ENCODE measurements at places on chromosomes 7 and 10. TPM values are rescaled to one million over a fixed set of nuclear protein-coding genes. Genes with fewer than 3 reads are reported as not detected.

- no peak for DNase-seq
Measured at GRCh38 chr7:16708980-16709379, 44.6 kb upstream of the TSPAN13 start.

DNA sequence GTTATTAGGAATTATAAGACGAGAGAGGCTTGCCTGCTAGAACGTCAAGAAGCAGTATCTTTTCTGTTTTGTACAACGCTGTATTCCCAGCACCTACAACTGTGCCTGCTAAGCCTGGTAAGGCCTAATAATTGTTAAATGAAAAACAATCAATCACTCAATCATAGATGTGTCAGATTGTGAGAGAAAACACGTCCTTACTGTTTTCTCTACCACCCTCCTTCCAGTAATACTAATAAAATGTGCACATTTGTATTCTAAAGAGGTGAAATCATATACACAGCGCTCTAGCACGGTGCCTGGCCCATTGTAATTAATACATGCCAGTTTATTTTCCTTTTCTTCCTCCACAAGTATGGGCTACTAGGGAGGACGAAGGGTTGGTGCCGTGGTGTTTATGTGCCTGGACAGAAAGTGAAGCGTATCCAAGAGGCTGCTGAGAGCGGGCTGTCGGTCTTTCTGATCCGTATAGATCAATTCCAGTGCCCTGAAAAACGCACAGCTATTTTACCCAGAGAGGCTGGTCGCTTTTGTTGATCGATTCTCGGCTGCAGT lies 1.5 kb upstream of the AUTS2 start:
- no peak for DNase-seq

The SLC35G1 gene
- 2.6 TPM for polyA plus RNA-seq

DNA sequence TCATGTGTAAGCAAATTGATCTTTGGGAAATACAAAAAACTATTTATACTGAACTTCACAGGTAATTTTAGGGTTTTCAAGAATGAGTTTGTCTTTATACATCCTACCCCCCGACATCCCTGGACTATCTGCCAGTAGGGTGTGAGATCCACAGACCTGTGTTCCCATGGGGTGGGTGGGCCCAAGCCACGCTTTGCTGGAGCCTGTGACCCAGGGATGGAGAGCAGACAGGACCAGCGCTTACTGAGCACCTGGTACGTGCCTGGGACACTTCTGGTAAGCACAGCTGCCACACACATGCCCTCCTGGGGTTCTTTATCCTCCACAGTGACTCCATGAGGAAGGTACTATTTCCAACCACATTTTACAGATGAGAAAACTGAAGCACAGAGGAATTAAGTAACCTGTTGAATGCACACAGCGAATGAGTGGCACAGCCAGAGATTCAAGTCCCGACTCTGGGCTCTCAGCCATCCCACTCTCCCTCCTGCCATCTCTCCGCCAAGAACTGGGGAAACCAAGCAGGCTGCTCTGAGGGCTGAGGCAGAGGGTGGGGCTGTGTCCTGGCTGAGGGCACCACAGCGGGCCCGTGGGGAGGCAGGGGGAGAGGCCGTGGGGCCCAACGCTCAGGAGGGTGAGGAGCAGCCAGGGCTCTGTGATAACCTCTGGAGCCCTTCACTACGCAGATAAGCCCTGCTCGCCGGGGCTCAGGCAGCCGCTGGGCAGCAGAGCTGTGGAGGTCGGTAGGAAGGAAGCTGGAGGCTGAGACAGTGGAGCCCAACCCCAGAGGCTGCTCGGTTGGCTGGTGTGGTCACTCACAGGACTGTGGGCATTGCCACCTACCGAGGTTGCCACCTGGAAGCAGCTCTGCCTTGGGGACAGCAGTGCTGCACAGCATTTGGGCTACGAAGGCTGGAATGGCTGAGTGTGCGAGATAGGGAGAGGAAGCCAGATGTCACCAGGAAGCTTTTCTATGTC lies 124.2 kb downstream of the ARHGAP22 start:
- no peak for DNase-seq

- DNase-seq = no peak
Measured at GRCh38 chr10:105797234-105797890, 1156.3 kb downstream of the SORCS3 start.

GRCh38 chr7:44305564-44306507 lies 19.6 kb downstream of the CAMK2B start:
- no peak for DNase-seq

DNA sequence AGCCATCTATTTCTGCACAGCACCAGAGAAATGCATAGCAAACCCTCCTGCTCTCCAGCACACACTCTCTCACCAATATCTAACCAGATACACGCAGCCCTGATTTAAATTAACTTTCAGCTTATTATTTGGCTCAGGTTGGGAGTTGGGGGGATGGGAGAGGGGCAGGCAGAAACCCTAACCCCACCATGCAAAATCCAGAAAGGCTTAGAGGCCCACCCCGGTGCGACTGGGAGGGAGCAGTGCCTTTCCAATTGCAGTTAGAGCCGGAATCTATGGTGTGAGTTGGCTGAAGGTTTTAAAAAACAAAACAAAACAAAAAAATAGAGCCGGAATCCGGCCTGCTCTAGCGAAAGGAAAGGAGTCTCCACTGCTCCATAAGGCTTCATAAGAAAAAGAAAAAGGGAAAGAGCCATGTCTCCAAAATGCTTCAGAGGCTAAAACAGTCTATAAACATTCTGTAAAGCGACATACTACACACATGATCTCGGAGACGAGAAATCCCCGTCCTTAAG lies 2.9 kb downstream of the IGF2BP3 start:
- DNase-seq = peak; percentile 58

DNA sequence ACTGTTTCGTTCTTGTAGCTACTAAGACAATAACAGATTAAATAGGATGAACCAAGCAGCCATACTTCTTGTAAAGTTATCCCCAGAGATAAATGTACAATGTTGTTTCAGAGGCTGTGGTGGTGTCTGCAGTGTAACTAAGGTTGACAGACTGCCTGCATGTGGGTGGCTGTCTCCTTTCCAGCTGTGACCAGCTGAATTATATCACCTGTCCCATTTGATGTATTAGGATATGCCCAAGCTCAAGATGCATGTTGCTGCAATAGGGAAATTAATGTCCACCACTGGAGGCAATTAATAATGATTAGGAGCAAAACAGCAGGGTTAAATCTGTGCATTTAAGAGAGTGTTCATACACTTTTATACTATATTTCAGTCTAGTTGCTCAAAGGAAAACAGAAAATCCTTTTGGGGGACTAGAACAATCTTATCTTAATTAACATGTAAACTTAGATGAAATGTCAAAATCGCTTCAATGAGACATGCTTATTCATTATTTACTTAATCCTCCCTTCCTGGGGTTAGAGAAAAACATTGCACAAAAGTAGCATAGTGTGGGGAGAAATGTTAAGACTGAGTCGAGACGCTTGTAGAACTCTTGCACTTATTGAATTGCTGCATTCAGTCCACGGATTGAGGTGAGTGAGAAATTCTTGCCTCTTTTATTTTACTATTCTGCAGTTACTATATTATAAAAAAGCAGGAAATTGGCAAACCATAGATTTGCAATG lies 269.0 kb downstream of the SNX10 start:
- no peak for DNase-seq

The WDFY4 gene
- polyA plus RNA-seq = 1.7 TPM

DNA sequence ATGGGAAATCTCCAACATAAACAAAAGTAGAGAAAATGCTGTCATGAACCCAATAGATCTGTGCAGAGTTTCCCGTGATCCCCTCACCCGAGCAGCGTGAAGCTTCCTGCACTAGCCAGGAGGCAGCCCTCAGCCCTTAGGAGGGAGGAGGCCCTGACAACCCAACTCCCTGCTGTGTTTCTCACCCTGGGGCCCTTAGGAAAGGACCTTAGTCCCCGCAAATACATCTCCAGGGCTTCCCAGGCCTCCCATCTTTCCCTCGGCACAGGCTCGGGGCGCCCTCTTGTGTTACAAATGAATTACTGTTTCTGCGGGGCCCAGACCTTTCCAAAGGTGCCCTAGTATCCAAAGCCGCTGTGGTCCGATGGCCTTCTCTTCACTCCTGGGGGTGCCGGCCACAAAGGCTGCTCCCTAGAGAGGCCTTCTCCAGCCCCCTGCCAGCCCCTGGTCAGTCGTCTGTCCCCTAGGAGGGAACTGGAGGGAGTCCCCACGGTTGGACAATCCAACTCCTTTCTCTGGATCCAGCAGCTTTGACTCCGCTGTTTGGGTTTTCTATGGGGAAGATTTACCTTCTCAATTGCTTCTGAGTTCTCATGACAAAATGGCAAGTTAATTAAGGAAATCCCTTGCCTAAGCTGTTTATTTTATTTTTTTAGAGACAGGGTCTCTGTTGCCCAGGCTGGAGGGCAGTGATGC lies 49.9 kb upstream of the SH2B2 start:
- peak; percentile 70 for DNase-seq

- DNase-seq = no peak
Measured at GRCh38 chr10:74081192-74081803, 69.3 kb downstream of the AP3M1 start.

The HTR5A gene
- polyA plus RNA-seq = not detected

- no peak for DNase-seq
Measured at GRCh38 chr10:121830101-121830500, 97.7 kb downstream of the ATE1 start.

DNA sequence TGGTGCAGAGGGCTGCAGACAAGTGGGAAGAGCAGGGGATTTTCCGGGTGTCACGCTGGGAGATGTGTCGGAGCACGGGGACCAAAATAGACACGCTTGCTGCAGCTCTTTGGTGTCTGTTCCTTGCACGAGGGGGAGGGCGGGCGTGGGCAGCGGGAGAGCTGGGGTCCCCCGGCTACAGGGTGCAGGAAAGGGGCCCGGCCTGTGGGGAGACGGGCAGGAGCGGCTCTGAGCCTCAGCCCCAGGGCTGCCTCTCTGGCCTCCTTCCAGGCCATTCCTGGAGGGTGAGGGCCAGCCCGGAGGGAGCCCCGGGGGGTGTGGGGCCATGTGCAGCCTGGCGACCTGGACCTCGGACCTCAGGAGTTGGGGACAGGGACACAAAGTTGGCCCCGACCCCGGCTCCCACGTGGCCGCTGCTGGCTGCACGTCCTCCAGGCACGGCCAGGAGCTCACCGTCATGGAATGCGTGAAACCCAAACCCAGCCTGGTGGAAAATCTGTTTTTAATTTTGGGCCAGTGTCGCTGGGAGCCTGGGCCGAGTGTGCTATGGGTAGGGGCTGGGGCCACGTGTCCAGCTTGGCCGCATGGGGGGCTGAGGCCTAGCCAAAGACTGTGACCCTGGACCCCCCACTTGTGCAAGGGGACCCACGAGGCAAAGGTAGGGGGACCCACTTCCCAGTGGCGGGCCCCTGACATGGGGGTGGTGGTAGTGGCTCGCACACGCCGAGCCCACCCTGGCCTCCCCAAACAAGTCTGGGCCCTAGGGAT lies 6.6 kb downstream of the TTYH3 start:
- DNase-seq = no peak

GRCh38 chr7:50761713-50762112 lies 21.0 kb downstream of the GRB10 start:
- no peak for DNase-seq

All from kidney (tissue), 22 donors.